Right atrium auricular region (tissue), 2 donors: ENCODE measurements at places on chromosomes 16 and 17.

DNA sequence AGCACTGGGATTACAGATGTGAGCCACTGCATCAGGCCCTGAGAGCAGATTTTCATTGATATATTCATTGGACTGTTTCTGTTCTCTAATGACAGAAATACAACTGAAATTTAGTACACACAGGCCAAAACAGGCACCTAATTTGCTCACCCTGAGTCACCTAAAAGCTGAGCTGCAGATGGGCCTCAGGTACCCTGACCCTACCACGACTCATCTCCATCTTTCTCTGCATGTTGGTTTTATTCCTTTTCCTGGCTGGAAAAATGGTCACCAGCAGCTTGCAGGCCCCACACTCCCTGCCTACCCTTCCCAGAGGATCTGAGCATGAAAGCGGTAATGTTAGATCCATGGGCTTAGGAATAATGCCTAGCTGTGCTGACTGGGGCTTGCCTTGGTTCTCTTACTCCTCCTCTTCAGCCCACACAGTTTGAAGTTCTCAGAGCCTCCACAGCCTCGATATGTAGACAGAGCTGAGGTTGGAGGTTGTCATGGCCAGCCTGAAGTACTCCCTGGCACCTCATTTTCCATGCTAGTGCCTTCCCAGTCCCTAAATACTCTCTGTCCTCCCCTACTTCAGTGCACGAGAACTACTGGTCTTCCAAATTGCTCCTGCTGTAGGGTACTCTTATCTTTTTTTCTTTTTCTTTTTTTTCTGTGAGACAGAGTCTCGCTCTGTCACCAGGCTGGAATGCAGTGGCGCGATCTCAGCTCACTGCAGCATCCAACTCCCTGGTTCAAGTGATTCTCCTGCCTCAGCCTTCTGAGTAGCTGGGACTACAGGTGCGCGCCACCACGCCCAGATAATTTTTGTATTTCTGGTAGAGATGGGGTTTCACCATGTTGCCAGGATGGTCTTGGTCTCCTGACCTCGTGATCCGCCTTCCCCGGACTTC lies 51.1 kb downstream of the CENPV start:
- DNase-seq = no peak

DNA sequence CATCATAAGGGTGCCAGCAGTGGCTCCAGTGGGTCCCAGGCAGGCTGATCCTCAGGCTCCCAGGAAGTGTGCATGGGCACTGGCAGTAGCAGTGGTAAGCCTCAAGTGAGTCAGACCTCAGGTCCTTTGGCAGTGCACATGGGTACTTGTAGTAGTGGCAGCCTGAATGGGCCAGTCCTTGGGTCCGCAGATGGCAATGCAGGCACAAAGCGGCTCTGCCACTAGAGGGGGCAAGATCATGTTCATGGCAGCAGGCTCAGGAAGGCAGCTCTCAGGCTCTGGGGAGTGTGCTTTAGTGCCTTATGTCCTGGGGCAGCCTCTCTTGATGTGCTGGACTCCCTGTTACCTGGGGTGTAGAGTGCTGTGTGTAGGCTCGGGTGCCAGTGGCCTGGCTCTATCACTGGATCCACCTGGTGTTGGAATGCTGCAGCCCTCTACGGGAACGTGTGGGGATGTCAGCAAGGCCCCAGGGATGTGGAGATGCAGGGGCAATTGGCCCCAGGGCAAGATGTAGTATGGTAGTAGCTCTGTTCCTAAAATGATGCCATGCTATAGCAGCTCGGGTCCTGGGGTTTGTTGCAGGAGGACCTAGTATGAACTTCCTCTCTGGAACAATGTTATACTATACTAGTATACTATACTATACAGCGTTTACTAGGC lies 11.0 kb downstream of the ACSM3 start:
- DNase-seq = no peak

DNA sequence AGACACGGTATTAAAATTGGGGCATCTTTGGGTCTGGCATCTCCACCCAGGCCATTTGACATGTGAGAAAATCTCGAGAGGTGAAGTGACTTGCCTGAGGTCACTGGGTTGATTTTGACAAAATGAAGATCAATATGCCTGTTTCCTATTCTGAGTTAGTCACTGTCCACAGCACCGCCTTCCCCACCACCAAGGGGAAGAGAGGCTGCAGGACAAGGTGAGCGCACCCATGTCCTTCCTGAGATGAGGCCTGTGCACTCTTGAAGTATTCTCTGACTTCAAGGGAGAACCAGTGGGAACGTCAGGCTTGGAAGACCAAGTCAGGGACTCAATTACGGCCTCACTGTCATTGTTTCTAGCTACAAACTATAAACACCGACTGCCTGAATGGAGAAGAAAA lies 49.9 kb upstream of the WSB1 start:
- DNase-seq = no peak

GRCh38 chr16:75456971-75457370 lies 7.5 kb downstream of the TMEM170A start:
- DNase-seq = no peak

GRCh38 chr17:42754782-42755181 lies 6.2 kb upstream of the RAMP2 start:
- DNase-seq = peak; percentile 90

DNA sequence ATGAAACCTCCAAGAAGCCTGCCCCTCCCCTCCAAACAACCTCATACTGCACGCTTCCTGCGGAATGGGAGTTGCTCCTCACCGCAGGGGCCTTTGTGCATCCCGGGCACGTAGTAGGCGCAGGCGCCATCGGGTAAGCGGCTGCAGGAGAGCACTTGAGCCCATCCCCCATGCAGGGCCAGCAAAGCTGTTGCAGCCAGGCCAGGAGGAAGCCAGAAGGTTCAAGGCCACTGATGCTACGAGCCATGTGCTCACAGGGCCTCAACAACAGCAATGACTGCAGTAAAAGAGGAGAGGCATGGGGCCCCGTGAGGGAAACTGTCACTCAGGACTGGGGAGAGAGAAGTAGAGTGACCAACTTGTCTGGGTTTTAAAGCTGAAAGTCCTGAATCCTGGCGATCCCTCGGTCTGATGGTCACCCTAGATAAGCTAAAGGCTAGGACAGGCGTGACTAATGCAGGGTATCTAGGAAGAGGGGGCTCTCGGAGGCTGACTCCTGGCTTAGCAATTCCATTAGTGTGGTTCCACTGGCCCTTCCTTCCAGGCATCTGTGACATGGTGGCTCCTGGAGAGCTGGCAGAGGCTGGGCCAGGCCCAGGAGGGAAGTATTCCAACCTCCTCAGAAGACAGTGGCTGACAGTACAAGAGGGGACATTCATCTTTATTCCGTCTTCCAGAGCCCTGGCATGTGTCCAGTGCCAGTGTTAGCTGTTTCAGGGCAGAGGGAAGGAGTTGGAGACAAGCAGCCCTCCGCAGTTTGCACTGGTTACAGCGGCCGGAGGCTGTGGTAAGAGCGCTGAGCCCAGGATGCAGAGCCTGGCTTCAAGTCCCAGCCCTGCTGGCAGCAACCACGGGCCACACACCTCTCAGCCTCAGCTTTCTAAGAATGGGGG lies 20.8 kb downstream of the GOSR2 start:
- DNase-seq = no peak

GRCh38 chr16:7638306-7638705 lies 305.7 kb downstream of the RBFOX1 start:
- no peak for DNase-seq

DNA sequence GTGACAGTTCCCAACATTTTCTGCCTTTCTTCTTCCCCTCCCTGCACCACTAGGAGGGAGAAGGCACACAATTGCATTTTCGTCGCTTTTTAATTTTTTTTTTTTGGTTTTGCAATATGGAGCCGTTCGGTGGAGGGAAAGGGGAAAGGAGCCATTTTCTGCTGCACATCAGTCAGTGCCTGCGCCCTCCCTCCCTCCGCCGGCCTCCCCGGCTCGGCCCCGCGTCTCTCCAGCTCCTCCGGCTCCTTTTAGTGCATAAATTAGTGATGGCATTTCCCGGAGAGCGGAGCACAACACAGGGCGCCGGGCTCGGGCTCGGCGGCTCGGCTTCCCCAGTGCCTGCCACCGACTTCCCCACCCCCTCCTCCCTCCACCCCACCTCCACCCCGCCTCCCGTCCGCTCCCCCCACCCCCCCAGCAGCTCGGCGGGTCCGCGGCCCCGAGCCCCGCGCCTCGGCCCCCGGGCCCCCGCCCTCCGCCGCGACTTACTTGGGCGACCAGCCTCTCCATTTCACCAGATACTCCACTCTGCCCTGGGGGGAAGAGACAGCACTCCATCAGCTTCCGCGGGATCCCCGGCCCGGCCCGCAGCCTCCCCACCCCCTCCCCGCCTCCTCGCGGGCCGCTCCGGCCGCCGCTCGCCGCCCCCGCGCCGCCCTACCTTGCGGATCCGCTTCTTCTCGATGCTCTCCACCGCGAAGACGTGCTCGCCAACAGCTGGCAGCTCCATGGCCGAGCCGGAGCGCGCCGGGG lies 542 bp downstream of the CBX4 start:
- no peak for DNase-seq

- DNase-seq = no peak
These were observed 5.6 kb downstream of the GNG13 start for GRCh38 chr16:794853-795466.

GRCh38 chr17:37399265-37399803 lies 7.3 kb downstream of the ACACA start:
- DNase-seq = no peak

DNA sequence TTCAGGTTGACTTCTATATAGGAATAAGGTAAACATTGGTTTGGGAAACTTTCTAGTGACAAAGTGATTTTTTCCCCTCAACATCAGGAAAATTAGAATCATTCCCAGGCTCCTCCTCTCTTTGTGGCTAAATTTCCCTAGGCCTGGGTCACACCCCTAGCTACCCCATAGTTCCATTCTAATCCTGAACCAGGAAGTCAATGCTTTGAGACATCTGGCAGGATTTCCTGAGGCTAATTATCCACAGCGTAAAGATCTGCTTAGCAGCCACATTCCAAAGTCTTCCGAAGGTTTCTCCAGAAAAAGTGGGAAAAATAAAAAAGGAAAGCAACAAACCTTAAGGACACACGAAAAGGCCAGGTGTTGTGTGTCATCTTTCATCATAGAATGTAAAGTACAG lies 60.3 kb upstream of the CORO6 start:
- no peak for DNase-seq

DNA sequence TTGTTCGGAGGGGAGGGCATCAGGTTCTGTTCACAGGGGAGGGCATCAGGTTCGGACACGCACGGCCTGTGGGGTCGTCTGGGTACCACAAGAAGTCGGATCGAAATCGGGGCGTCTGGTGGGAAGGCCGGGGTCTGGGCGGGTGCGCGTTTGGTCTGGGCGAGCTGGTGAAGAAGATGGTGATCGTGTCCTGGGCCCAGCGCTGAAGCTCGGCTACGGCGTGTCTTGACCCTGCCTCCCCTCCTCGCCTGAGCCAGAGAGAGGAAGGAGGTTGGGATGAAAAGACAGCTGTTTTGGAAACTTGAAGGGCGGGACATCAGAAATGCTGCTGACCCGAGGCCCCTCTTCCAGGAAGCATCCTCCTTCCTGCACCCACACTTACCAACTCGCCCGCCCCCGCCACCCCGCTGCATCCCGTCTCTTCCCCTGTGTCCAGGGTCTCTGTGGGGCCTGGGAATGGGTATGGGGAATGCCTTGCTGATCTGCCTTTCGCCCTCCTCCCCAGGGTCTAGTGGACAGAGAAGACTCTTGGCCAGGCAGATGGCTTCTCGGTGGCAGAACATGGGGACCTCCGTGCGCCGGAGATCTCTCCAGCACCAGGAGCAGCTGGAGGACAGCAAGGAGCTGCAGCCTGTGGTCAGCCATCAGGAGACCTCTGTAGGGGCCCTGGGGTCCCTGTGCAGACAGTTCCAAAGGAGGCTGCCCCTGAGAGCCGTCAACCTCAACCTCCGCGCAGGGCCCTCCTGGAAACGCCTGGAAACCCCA lies 498 bp downstream of the PIMREG start:
- no peak for DNase-seq

DNA sequence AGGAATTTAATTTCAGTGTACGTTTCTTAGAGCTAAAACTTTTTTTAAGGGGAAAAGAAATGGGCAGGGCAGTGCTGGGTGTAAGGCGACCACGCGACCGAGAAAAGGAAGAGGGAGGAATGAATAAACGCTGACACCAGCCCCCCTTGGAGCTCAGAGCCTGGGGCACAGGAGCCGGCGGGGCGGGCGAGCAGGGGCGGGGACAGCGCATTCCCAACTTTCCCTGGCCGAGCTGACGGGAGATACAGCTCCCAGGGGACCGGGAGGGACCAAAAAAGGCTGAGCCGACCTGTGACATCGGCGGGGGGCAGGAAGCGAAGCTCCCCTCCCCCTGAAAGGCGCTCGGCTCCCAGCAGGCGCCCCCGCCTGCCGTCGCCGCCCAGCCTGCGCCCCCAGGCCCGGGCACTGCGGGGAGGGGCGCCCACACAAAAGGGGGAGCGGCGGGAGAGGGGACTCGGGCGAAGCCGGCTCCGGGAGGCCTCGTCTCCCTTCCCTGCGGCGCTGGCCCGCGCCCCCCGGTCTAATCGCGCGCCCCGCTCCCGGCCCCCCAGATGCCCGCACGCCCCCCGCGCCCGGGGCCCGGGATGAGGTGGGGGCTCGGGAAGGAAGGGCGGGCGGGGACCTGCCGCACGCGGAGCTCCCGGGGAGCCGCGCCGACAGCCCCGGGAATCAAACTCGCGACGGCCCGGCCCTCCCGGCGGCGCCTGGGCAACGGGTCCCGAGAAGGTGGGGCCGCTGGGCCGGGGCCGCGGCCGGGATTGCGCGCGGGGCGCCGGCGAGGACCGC lies 622 bp downstream of the CUEDC1 start:
- DNase-seq = peak; percentile 85

GRCh38 chr16:67445441-67445912 lies 14.6 kb downstream of the HSD11B2 start:
- no peak for DNase-seq

DNA sequence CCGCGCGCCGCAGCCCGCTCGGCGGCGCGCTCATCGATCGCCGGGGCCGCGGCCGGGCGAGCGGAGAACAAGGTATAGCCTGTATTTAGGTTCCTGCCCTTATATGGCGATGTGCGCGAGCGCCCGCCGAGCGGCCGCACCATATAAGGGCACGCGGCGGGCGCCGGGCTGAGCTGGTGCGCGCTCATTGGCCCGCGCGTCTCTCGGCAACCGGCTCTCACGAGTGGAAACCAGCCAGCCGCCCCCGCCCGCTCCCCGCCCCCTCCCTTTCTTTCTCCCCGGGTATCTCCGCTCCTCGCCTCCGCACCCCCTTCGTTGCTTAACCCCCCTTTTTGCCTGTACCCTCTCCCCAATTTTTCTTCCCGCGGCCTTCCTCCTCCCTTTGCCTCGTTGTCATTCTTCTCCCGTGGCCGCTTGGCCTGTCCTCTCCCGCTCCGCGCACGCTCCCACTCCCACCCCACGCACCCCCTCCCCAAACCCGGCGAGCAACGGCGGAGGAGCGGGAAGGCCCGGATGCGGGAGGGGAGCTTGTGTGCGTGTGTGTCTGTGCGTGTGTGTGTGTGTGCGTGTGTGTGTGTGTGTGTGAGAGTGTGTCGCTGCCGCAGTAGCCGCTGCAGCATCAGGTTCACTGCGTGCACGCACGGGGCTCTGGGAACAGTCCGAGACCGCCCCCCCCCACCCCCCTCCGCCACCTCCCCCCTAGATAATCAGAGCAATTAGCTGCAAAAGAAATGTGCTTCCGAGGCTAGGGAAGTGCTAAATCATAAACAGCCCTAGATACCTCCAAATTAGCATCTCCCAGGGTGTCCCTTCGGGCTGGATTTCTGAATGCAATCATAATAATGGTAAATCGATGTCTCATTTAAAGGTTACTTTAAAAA lies 13.5 kb upstream of the CBX8 start:
- DNase-seq = no peak

- no peak for DNase-seq
These were observed 15.3 kb downstream of the CREBBP start for GRCh38 chr16:3865241-3865640.

- no peak for DNase-seq
These were observed 334.3 kb upstream of the TBX2 start for GRCh38 chr17:61065263-61065773.
